HuH-7 (cell line): ENCODE measurements at places on chromosomes 7 and 10.

- no peak for DNase-seq
Observed at GRCh38 chr7:144133307-144133706, 10.3 kb downstream of the OR2A14 start.

- DNase-seq: no peak
Observed at GRCh38 chr7:73363225-73364005, 35.5 kb downstream of the FKBP6 start.

DNA sequence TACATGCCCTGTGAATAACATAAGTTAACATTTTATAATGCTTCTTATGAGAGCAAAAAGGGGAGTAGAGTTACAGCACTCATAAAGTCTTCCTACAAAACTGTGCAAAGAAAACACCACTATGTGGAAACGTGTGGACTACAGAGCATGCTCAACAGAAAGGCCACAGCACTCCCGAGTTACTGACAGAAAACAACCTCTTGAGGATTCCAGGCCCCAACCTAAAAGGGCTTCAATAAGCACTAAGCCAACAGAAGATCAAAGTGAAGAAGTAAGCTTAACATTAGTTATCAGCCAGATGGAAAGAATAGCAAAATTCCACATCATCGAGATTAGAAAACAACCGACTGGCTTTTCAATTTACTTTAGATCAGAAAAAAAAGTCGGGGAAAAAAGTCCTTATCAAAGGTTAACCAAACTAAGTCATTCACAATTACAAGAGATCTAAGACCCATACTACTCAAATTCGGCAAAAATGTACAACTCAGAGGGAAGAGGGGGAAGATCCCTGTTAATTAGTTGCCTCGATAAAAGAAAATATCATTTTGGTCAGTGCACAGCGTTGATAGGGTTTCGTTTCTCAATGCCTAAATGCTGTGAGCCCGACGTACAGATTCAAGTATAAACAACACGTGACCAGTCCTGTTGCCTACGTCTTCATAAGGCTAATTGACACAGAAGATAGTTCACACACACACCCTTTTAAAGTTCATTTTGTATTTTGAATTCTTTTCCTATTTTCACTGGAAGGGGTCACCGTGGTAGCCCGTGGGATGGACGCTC is 1.4 kb downstream of the KBTBD2 start:
- peak; percentile 22 for DNase-seq

GRCh38 chr7:21616091-21616490 is 73.3 kb downstream of the DNAH11 start:
- no peak for DNase-seq

DNA sequence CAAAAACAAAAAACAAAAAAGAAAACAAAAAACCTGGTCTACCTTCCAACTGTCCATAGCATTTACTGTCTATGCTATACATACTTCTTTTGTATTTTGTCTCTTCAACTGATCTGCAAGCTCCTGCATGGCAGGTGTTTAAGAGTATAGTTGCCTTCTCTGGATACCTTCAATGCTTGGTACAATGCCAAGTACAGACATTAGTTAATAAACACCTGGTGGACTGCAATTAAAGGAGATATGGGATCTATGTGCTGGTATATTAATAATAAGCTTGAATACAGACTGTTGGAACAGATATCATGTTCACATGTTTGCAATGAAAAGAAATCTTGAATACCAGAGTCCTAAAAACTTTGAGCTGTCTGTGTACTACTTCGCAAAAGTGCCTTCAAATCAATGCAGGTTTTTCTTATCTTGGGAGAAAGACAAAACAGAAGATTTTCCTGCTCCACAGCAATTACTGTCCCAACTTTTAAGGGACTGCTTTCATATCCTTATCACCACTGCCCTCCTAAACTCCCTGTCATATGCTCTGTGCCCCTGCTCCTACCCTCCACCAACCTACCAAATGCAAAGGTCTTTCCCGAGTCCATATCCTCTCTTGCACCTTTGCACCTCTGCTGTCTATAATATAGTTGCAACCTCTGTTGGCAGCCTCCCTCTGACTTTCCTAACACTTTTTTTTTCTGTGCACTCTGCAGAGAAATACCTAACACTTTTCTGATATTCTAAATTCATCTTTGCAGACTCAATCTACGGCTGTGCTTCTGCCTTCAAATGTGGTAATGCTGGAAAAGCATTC is 85.1 kb downstream of the DNMBP start:
- no peak for DNase-seq

- no peak for DNase-seq
Observed at GRCh38 chr10:22875581-22875980, 52.3 kb upstream of the ARMC3 start.

DNA sequence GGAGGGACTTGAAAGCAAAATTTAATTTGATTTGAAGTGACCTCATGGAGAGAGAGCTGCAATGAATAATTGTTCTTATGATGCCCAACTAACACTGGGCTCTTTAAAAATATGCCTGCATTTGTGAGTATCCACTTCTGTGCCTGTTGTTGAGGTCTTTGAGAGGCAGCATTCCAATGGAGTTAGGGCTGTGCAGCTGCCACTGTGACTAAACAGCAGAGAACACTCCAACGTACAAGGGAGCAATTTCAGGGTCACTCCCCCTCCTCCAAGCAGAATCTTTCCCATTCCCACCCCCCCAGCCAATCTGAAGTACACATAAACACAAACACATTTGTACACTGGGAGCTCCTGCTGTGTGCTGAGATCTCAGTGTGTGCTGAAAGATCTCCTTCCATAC is 28.0 kb upstream of the GSAP start:
- no peak for DNase-seq

DNA sequence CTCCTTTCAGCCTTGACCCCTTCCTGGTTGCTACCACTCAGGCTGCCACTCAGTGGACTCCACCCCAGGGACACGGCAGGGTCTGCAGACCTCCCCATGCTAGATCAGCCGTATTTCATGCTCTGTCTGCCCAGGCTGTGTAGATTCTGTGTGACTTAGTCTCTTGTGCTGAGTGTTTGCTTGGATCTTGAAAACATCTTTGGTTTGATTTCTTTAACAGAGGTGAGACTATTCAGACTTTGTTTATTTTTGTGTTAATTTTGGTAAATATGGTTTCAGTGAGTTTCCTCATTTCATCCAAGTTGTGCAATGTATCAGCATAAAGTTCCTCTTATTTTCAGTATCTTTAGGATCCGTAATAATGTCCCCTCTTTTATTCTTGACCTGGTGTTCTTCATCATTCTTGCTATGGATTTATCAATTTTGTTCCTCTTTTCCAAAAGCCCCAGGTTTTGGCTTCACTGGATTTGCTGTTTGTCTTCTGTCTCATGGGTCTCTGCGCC is 21.2 kb upstream of the PWWP2B start:
- no peak for DNase-seq

GRCh38 chr10:130233035-130233360 is 96.8 kb downstream of the GLRX3 start:
- no peak for DNase-seq

DNA sequence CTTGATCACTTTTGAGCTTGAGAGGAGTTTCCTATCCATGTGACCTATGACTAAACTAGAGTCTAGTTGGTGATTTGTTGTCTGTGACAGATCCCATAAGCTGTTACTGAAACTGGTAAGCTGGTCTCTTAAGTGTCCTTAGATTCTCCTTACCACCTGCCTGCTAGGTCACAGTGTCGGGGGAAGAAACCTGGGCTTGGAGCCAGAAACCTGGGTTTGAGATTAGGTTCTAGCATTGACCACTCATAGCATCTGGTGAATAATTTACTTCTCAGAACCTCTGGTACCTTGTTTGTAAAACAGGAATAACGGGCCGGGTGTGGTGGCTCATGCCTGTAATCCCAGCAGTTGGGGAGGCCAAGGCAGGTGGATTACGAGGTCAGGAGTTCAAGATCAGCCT is 21.8 kb upstream of the ITPRID1 start:
- no peak for DNase-seq

- DNase-seq: no peak
Observed at GRCh38 chr7:100680576-100681271, 7.2 kb downstream of the GNB2 start.

- no peak for DNase-seq
Observed at GRCh38 chr10:86905429-86905828, 52.0 kb downstream of the MMRN2 start.
